ENCODE measurements at places on chromosomes 7 and 10.

- DNase-seq: no peak
Measured at GRCh38 chr10:73060738-73061635, 35.7 kb downstream of the P4HA1 start.

DNA sequence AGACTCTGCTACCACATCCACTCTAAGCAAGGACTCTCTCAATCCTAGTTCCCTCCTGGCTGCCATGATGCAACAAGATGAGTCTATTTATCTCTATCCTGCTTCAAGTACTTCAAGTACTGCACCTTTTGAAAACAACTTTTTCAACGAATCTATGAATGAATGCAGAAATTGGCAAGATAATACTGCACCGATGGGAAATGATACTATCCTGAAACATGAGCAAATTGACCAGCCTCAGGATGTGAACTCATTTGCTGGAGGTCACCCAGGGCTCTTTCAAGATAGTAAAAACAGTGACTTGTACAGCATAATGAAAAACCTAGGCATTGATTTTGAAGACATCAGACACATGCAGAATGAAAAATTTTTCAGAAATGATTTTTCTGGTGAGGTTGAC, 40.7 kb downstream of the AHR start:
- no peak for DNase-seq

DNA sequence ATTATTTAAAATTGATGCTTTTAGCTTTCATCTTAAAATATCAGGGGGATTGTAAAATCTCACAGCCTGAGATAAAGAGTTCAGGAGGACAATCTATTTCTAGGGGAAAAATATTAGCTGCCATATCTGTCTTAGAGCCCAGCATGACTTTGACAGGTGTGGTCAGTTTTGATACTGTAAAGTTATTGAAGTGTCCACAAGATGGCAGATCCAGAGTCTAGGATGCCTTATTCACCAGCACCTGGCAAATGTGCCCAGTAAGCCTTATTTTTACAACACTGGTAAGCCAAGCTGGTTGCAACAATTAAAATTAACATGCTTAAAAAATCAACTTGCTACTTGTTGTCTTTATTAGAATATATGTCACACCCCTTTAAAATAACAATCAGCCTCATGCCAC, 579.3 kb downstream of the SH2D4B start:
- no peak for DNase-seq

GRCh38 chr7:116093516-116094301, 63.1 kb upstream of the TFEC start:
- DNase-seq: no peak

DNA sequence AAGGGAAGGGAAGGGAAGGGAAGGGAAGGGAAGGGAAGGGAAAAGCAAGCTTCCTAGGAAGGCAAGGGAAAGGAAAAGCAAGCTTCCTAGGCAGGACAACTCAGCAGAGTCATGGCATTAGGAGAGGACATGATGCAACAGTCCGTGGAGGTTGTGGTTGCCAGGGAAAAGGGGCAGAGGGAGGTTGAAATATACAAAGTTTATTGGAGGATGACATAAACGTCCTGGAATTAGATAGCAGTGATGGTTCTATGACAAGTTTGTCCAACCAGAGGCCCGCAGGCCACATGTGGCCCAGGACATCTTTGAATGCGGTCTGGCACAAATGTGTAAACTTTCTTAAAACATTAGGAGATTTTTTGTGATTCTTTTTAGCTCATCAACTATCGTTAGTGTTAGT, 59.8 kb upstream of the OPN4 start:
- DNase-seq: no peak

DNA sequence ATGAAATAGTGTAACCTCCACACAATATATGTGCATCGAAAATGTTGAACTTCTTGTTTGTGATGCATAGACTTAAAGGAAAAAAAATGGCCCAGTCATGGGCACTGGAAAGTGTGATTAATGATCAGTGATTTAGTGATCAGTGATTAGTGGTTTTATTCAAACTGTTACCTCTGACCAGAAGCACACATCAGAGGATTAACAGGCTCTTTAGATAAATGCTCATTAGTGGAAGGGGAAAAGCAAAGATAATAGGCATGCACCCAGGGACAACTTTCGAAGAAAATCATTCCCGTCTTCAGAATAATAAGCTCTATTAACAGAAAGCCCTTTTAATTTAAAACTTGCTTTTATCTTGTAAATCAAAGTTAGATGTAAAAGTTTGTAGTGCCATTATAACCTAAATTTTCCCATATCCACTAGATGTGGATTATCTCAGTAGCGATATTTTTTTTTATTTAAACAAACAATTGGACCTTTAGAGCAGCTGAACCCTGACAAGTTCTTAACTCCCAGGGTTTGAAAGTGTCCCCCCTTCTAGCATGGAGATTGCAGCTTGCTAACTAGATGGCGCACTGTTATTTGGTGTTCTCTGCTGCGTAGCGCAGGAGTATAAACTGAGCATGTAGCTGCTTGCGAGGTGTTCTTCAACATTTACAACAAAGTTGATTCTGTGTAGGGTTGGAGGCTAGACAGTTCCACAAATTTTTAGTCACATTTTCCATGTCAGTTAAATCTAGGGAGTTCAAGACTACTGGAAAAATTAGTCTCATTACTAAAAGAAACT, at the start of gene CREB5:
Gene CREB5 (plus strand): TSS at position 643 of the 787 bp plus-strand sequence. CDS start 397 bp downstream, outside the sequence.
- DNase-seq: peak; percentile 26

DNA sequence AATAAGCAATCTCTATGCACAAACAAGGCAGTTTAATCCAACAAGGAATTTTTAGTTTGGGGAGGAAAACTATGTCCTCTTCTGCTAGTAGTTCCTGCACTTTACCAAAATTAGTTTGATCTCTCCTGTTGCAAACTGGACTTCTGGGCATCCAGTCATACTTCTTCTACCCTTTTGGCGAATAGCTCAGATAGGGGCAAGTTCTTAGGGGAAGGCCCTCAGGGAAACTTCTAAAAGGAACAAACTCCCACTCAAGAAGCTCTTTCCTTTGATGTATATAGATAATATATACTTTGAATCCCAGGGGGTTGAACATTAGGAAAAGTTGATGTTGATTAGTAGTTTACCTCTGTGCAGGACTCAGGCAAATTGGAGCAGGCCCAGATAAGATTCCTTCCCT, 21.5 kb upstream of the PPP1R17 start:
- DNase-seq: no peak

DNA sequence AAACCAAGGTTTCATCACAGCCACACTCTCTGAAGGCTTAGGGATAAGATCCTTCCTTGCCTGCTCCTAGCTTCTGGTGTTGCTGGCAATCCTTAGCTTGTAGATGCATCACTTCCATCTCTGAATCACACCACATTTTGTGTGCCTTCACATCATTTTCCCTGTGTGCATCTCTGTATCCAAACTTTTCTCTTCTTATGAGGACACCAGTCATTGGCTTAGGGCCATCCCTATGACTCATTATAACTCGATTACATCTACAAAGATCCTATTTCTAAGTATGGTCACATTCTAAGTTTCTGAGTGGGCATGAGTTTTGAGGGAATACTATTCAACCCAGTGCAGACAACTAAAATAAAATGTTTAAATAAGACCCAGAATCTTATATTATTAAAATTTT, 121.7 kb downstream of the C7orf25 start:
- no peak for DNase-seq

DNA sequence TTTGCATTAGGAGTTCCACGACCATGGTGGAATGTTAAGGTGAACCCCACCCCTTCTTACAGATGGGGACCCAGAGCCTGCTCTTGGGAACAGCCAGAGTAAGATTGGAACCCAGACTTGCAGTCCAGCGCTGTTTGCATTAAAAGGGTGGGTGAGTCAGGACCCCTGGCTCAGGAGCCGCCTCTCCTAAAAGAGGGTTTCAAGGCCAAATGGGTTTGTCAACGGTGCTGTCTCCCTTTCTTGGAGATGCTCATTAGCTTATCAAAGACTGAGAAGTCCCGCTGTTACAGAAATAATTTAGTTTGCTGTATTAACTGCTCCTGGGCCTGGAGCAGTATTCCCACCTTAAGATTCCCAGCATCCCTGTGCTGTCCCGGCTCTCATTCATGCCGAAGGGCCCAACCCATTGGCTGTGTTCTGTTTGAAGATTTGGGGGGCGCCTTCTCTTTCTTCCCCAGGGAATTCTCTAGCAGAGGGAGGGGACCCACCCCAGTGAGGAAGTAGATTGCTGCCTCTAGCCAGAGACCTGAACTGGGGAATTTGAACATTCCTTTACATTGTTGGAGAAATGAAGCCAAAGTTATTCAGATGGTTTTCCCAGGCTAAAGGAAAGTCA, 1.8 kb downstream of the MARVELD1 start:
- DNase-seq: no peak

DNA sequence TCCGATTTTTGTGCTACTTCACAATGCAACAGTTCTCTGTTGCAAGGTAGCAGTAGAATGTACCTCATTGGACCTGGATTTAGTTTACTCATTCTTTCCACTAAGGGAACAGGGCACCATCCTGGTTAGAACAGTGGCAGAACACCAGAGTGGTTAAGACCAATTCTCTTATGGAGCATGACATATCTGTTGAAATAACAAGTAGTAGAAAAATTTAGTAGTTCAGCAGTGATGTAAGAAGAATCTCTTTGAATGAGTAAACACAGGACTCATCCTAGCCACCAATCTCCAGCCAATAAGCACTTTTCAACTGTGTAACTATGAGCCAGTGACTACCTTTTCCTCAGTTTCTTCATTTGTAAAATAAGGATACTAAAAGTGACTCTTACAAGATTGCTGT, 2.4 kb downstream of the ANKRD22 start:
- DNase-seq: no peak

DNA sequence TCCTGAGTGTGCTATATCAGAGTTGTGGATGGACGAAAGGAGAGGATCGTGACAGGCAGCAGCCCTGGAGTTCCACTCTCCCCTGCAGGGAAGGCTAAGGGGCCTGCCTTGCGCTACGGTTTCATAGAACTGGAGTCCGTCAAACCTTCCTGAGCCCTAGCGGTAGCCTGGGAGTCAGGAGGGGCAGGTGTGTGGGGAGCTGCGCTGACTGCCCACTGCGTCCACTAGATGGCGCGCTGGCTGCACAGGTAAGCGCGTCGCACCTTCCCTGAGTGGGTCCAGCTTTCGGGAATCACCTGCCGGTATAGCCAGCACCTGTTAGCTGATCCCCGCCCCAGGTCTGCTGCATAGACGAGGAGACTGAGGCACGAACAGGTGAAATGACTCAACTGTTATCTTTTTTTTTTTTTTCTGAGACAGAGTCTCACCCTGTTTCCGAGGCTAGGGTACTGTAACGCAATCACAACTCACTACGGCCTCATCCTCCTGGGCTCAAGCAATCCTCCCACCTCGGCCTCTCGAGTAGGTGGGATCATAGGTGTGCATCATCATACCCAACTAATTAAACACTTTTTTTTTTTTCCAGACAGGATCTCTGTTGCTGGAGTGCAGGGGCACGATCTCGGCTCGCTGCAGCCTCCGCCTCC, 20.2 kb upstream of the BAIAP2L1 start:
- no peak for DNase-seq

DNA sequence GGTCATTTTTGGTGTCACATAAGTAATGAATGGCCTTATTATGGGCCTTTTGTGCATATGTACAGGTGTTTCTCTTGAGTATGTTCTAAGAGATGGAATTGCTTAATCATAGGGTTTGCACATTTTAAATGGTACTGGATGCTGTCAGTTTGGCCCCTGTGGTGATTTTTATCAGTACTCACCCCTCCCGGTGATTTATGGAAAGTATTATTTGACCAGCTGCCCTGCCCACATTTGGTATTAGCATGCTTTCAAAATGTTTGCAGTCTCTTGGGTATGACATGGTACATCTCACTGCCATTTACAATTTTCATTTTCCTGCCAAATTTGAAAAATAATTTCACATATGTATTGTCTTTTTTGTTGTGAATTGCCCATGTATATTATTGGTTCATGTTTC, 427.7 kb downstream of the LRMDA start:
- no peak for DNase-seq
